Endothelial cell (in vitro differentiated cells): ENCODE measurements at places on chromosomes 2 and 18.

GRCh38 chr2:156909983-156910382 is 347.5 kb upstream of the GALNT5 start:
- no peak for DNase-seq

DNA sequence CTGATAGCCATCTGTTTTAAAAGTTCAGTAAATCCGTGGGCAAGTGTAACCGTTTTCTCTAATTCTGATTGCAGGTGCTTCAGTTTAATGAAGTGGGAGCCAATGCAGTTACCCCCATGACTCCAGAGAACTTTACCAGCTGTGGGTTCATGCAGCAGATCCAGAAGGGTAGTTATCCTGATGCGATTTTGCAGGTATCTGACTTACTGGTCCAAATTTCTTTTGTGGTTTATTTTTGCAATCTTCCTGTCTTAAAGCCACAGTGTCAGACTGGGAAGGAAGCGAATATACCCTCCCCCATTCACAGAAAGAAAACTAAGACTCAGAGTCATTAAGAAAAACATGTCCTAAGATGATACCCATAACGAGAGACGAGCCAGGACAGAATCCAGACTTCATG is 7.7 kb downstream of the SERPINB2 start:
- DNase-seq: no peak

DNA sequence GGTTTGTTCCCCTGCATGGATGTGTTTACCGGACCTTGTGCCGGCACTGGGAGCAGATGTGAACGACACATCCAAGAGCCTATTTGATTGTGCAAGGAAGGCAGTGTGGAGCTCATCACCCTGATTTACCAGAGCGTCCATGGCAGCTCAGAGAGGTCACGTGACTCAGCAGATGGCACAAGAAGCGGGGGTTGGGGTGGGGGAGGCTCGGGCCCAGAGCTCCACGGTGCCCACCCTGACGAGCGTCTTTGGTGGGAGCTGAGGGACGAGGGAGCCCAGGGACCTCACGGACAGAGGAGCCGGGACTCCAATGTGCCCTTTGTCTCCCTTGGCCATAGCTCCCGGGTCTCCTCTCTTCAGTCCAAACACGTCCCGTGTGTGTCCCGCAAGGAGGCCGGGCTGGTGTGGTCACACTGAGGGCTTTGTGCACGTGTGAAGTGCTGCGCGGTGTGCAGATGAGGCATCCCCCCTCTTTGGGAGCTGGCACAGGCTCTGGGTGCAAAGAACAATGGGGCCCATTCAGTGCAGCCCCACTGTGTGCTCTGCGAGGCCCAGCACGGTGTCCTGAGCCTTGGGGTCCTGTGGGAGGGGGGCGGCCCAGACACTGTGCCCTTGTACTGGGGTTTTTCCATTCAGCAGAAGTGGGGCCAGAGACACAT is 15.5 kb downstream of the KCNIP3 start:
- DNase-seq: no peak

GRCh38 chr2:27954771-27955383 is 64.3 kb downstream of the BABAM2 start:
- DNase-seq: peak; percentile 6

GRCh38 chr18:46946656-46947282 is 29.4 kb downstream of the KATNAL2 start:
- DNase-seq: peak; percentile 81

- no peak for DNase-seq
Measured at GRCh38 chr2:33342171-33342570, 134.3 kb upstream of the RASGRP3 start.

DNA sequence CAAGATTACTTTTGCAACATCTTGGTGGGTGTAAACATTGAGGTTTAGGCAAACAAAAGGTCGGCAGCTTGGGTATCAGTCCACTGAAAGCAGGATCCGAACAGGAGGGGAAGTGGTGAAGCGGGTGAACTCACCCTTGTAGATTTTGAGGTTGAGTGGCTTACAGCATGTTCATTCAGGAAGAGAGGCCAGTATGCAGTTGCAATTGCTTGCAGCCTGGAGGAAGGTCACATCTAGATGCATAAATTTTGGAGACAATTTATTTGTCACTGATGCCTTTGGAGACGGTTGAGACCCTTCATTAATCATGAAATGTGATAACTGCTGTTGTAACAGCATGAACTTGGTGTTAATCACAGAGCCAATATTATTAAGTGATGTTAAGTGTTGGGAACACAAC is 131.1 kb downstream of the LTBP1 start:
- DNase-seq: no peak

- DNase-seq: no peak
Measured at GRCh38 chr2:143489145-143489544, 359.9 kb downstream of the ARHGAP15 start.

GRCh38 chr2:64440843-64441242 is 13.1 kb upstream of the LGALSL start:
- DNase-seq: no peak

- DNase-seq: no peak
Measured at GRCh38 chr2:206472094-206472493, 28.8 kb downstream of the ADAM23 start.

- DNase-seq: no peak
Measured at GRCh38 chr2:208134928-208135586, 5.4 kb upstream of the CRYGC start.

DNA sequence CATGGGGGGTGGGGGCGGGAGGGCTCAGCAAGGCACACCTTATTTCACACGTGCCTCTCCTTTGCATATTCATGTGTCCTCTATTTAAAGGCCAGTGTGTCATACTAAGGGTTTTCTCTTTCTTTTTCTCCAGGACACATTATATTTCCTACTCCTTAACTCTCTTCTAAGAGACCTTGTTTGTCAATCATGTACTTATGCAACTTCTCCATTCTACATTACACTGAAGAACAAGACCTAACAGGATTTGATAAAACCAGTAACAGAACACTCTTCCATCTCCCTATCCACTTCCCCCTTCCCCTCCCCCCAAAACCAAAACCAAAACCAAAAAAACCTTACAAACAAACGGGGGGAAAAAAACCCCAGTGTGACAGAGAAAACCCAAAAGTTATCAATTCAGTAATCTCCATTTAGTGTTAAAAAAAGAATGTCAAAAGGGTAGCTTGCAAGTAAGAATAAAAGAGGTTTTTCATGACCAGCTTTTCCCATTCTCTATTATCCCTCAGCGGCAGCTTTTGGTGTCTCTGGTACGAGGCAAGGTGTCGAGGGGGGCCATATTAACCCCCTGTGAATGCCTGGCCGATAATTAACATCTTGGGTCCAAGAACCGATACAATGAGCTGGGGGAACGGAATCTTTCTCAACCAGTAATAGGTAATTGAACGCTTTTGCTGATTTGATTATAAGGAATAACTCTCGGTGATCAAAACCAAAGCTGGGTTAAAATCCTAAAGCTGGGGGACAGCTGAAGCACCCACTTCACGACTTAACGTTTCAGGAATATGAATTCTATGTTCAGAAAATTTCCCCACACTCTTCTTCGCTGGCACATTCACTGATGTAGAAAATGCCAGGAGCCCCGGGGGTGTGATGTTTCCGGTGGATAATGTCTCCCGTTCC is 191.0 kb upstream of the TCF4 start:
- no peak for DNase-seq

- DNase-seq: no peak
Measured at GRCh38 chr2:196274387-196274809, 103.0 kb upstream of the STK17B start.

- no peak for DNase-seq
Measured at GRCh38 chr2:96409820-96410164, 74.2 kb downstream of the NCAPH start.

GRCh38 chr2:73259704-73260337 is 24.5 kb downstream of the FBXO41 start:
- DNase-seq: no peak

DNA sequence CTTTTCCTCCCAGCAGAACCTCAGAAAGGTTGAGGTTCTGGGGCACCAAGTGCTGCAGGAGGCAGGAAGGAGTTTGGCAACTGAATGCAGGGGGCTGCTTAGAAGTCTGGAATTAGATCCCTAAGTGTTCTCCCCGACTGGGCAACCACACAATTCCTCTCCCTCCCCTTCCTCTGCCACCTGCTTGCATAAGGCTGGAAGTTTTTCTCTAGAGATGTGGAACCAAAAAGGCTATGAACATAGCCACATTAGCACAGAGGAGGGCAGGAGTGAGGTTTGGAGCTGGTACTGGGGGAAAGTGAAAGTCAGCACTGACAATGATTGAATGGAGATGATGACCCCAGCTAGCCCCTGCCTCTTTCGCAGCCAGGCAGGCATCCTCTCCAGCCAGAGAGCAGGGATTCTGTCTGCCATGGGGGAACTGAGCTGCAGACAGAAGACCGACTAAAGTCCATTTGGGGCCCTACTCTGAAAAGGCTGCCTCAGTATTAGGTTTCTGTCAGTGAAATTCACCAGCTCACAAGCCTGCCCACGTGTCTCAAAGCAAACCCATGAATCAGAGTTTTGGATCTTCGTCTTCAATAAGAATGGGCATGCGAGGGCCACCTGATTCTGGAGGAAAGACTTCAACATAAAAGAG is 87.9 kb upstream of the ITGA6 start:
- no peak for DNase-seq

DNA sequence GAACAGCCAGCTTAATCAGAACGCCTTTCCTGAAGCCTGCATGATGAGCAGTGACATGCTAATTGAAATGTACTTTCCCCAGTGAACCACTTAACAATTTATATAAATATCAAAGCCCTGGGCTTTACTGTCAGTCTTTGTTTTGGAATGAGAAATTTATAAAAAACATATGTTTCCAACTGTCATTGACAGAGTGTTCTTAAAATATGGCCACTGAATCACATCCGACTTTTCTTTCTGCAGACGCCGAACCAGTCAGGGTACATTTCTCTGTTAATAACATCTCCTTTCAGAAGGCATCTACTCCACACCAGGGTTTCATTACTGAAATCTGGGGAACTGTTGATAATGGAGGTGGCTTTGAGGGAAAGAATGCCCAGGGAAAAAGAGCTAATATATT is 343.7 kb downstream of the INSIG2 start:
- DNase-seq: no peak

DNA sequence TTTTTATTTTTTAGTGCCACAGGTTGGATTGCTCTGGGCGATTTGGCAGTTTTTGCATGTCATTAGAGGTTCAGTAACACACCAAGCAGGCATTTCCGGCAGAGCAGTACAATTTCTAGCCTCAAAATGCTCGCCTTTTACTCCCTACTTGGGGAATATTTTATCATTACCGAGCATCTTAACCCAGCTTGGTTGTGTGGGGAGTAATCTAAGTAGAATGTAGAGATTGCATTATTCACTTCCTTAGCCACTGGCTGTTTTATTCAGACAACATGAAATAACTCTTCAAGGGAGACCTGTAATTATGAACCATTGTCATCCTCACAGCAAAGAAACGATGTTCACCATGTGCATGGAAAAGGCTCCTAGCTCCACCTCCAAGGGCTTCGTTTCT is 13.1 kb downstream of the GRP start:
- DNase-seq: no peak

DNA sequence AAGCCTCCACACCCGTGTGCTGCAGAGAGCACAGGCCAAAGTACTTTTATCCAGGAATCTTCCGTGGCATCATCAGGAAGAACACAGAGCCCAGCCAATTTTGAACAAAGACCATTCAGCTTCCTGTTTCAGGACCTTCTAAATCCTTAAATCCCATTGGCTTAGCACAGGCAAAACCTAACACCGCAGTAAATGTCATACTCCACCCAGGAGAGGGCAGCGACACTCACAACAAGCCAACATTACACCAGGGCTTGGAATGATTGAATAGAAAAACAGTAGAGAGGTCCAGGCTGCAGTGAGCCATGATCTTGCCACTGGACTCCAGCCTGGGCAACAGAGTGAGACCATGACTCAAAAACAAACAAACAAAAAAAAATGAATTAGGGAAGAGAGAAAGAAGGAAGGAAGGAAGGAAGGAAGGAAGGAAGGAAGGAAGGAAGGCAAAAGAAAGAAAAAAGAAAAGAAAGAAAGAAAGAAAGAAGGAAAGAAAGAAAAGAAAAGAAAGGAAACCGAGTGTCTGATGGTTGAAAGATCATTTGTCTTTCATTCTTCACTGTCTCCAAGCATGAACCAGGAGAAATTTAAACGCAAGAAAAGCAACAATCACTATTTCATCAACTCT is 144.6 kb upstream of the SATB2 start:
- no peak for DNase-seq

GRCh38 chr2:182482511-182482910 is 55.7 kb upstream of the PDE1A start:
- no peak for DNase-seq

GRCh38 chr18:48913775-48914174 is 37.0 kb downstream of the SMAD7 start:
- no peak for DNase-seq

GRCh38 chr2:134367213-134367612 is 113.3 kb downstream of the MGAT5 start:
- no peak for DNase-seq

DNA sequence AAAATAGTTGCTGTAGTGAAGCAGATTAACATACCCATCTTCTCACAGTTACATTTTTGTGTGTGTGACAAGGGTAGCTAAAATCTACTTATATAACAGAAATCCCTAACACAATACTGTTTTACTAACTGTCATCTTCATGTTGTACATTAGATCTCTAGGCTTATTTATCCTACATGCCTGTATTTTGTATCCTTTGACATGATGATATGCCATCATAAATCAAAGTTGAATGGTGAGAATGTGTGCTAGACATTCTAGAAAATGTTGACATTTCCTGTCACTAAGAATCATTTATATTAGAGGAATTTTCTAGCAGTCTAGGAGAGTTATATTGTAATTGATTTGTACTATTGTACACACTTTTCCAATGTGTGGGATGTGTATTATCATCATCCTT is 21.5 kb upstream of the CALCRL start:
- no peak for DNase-seq

DNA sequence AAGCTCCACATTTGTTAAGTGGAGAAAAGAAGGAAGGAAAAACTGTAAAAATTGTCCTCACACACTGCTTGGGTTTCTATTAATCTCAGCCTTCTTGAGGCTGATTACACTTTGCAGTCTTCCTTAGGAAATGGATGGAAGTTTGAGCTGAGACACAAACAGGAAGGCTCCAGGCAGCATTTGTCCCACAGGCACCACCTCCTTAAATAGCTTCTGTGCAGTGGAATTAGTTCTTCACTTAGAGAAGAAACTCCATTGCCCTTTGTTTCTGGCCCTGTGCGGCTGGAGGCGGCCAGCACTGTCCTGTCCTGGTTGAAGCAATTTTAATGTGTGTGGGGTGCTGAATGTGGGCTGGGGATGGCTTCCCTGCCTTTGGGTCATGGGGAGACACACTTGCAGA is 44.3 kb downstream of the ARHGAP28 start:
- DNase-seq: no peak

GRCh38 chr2:11090187-11090586 is 65.1 kb upstream of the SLC66A3 start:
- DNase-seq: no peak

GRCh38 chr2:12264146-12264545 is 452.6 kb upstream of the TRIB2 start:
- DNase-seq: no peak

GRCh38 chr2:165687426-165688002 is 106.5 kb downstream of the GALNT3 start:
- DNase-seq: no peak

GRCh38 chr2:72915907-72916742 is 1.2 kb upstream of the EMX1 start:
- peak; percentile 65 for DNase-seq
